ENCODE measurements at places on chromosomes 6 and 20.

GRCh38 chr20:58463256-58463655, 51.9 kb downstream of the APCDD1L start:
- no peak for DNase-seq

DNA sequence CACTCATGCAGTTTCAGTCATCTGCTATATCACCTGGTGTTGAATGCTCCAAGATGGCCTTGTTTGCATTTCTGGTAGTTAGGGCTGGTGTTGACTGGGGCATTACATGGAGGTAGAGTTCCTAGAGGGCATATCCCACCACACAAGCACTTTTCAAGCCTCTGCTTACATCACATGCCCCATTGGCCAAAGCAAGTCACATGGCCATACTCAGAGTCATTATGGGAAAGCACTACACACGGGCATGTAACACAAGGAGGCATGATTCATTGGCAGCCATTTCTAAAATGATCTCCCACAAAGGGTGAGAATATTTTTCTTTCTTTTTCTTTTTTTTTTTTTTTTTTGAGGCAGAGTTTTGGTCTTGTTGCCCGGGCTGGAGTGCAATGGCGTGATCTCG, 73.2 kb downstream of the TRMT6 start:
- DNase-seq = no peak

DNA sequence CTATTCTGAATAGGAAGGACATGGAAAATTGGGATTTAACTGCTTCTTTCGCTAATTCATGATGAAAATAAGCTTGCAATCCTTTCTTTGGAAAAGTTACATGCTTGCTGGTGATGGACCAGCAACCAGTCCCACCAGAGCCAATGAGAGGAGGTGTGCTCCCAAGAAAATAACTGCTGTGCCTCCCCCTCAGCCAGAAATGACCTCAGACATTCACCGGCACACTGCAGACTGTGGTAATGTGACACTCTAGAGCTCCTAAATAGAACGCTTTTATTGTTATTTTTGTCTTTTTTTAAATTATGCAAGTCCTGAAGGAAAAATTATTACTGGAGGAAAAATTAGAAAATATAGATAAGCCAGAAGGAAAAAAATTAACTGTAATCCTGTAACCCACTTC, 2.6 kb downstream of the PYGB start:
- DNase-seq = peak; percentile 65

DNA sequence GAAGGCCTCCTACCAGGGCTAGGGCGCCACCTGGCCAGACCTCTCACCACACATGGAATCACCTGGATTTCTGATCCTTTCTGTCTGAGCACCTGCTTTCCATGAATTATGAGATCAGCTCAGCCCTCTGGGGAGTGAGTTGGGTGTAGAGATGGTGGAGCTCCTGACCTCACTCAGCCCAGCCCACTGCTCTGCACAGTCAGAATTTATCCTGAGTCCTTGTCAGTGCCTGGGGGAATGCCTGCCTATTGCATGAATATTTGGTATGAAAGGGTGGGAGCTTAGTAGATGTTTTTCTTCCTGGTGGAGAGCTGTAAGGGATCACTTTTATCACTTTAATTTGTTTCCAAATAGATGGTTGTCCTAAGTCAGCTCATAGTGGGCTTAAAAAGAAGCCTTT, 47.5 kb downstream of the DTD1 start:
- no peak for DNase-seq

DNA sequence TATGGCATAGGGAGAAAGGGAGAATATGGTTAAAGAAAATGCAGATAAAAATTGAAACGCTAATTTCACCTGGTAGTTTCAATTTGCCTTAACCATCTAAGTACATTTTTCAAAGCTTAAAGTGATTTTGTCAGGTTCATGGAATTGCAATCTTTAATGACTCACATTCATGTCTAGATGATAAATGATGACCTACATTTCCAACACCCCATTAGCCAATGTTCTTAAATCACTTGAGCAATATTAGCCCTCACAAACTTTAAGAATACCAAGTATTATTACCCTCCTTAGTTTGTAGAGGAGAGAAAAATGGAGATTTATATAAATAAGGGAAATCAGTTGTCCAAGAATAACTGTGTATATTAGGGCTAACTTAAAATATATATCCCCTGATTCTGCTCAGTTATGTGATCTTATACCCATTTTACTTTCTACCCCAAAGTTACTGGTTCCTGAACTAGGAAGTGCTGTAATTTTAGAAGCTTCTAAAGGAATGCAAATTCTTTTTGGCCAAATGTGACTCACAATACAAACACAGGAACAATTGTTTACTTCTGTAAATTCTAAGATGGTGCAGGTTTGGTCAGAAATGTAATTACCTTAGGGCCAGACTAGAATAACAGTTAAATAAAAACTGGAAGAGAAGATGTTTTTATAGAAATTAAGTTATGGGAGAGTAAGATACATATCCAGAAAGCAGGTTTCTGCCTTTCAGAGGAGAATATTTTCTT, 34.5 kb downstream of the TPBG start:
- DNase-seq = no peak

GRCh38 chr20:24721891-24722568, 227.0 kb upstream of the CST7 start:
- no peak for DNase-seq

GRCh38 chr6:53203483-53203882, 54.8 kb upstream of the GCM1 start:
- DNase-seq = no peak

GRCh38 chr20:46681032-46681854, 8.0 kb downstream of the TP53RK start:
- DNase-seq = peak; percentile 49

DNA sequence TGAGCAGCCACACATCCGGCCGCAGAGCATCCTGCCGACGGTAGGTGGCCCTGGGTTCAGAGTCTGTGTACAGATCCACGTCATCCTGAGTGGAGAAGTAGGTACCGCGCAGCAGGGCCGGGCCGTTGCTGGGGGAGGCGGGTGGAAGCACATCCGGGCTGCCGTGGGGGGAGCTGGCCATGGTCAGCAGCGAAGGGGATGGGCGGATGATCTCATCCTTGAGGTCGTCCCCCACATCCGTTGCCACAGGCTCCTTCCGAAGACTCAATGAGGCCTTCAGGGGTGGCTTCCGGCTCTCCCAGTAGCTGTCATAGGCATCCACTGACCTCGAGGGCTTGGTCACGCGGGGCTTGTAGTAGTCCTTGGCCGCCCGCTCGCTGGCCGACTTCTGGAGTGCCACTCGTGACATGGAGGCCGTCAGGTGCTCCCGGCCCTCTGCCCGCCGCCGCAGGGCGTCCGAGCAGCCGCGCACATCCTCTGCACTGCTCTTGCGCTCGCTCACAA, 9.2 kb downstream of the SPATA2 start:
- DNase-seq = no peak

- no peak for DNase-seq
These were observed 110.2 kb upstream of the CCN2 start for GRCh38 chr6:132061381-132061780.

GRCh38 chr6:168605964-168606363, 165.0 kb downstream of the SMOC2 start:
- no peak for DNase-seq

DNA sequence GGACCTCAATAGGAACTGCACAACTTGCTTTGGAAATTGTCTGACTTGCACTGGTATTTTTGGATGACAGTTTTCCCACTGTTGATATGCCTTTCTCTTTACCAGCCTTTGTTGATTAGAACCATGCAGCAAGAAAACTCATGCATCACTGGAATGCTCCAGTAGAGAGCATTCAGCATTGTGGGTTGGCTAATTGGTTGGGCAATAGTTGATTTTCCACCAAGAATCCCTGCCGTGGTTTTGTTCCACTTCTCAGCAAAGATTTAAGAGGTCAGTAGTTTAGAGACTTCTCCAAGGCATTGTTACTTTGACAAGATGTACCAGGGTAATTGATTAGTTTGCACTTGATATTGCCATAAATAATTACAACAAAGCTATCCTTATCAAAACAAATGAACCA, 260.0 kb downstream of the DHX35 start:
- no peak for DNase-seq

DNA sequence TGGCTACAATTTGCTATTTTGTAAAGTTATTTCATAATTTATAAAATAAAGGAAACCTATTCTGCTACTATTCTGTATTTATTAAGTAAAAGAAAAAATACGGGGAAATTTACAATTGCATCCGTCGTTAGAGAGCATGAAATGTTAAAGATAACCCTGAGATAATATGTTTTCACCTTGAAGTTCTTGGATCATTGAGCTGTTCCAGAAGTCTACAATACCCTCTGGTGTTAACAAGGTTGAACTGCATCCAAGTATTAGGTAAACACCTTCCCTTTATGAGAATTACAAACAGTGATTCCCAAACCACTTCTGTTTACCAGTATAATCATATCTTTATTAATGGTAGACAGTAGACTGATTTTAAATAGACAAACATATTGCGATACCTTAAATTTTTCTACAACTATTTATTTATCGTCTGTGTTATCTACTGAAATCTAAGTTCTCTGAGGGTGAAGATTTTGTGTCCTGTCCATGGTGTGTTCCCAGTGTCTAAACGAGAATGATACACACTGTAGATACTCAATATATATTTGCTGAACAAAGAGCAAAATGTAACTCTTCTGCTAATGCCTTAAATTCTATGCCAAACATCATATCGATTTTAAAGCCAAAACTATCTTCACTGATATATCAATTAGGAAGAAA, 28.2 kb downstream of the TBC1D32 start:
- peak; percentile 38 for DNase-seq

DNA sequence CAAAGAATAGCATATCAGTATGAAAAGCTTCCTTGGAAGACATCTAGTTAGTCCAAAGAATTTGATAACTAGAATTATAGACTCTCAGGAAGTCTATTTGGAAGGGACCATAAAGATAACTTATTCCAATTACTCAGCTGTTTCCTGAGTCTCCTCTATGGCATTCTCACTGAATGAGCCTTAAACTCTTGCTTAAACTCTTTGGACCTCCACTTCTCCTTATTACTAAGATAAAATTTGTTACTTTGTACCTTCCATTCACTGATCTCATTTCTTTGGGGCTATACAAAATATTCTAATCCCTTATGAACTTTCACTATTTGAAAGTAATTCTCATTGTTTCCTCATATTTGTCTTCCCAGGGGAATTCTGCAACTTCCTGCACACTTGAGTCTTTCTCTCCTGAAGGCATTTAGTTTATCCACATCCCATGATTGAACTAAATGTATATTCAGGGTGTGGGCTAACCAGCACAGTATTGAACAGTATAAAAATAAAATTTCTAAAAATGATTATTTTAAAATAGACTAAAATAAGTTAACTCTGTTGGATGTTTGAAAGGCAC, 67.1 kb upstream of the NOTCH4 start:
- no peak for DNase-seq

DNA sequence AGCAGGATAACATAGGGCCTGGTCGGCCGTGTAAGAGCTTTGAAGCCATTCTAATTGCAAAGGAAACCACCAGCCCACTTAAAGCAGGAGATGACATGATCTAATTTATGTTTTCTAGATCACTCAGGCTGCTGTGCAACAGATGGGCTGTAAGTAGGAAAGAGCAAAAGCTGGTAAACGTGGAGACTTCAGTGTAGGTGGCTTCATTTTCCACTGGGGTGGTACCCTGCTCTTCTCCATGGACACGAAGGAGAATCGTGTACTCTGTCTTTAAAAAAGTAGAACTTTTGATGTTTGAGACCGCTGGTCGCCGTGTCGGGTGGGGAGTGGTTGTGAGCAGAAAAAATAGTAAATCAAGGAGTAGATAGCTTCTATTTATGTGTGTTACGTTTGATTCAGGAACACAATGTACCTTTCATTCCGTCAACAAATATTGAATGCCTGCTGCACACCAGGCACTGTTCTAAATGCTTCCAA, 6.4 kb downstream of the CASS4 start:
- DNase-seq = no peak

- no peak for DNase-seq
These were observed 62.9 kb downstream of the MRPL14 start for GRCh38 chr6:44064089-44064947.

DNA sequence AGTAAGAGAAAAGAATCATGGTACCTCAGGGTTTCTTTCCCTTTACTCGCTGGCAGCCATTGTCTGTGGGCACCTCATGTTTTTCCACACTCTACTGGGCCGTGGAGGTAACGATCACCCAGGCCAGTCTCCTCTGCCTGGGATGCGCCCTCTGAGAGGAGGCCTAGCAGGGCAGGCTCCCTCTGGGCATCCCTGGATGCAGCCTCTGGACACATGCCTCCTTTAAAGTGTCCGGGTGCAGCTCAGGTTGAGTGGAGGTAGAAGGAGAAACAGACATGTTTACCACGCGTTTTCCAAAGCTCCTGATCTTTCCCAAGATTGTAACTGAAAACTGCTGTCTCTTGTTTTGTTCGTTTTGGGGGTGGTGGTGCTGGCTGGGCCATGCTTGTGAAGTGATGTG, 13.8 kb upstream of the NPEPL1 start:
- DNase-seq = no peak

- no peak for DNase-seq
These were observed 32.9 kb downstream of the ASXL1 start for GRCh38 chr20:32391003-32391402.

Data from HEK293T (cell line).